SJCRH30 (cell line): ENCODE measurements at places on chromosomes 7 and 10. TPM values are rescaled to one million over a fixed set of nuclear protein-coding genes. Genes with fewer than 3 reads are reported as not detected.

GRCh38 chr10:70914316-70914864, 26.0 kb upstream of the PCBD1 start:
- DNase-seq, result no peak

GRCh38 chr10:99341860-99342490, 12.8 kb downstream of the CNNM1 start:
- DNase-seq, result no peak

SRPK2 gene
- total RNA-seq, result 62.2 and 69.7 TPM in 2 replicates

DNA sequence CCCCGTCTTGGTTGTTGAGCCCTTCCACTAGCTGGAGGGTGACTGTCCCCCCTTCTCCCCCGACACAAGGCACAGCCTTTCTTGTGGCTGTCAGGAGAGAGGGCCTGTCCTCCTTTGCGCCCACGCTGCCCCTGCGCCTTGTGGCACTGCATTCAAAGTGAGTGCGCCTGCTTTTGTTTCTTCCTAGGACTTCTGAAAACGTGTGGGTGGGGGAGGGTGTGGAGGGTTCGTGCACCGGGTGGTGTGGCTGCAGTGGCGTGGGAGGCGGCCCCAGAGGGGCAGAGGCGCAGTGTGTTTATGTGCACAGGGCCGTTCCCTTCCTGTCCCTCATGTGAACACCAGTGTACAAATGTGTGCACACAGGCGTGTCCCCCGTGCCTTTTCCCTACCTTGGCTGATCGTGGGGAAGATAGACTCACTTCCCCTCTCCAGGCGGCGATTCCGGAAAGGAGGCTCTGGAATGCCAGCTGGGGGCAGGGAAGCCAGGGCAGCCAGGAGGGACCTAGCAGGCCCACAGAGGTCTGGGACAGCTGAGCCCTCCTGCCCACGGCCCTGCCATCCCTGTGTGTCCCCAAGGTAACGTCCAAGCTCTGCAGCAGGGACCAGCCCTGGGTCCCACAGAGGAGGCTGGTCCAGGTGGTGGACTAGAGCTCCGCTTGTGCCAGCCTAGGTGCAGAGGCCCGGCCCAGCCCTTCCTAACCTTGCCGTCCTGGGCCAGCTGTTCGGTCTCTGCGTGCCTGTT, 88.8 kb downstream of the LHPP start:
- DNase-seq, result no peak

- DNase-seq, result no peak
Measured at GRCh38 chr10:3548702-3549101, 236.3 kb downstream of the KLF6 start.

TMEM243 gene
- total RNA-seq, result 74.0 and 86.3 TPM in 2 replicates

ZNF853 gene
- total RNA-seq, result 10.6 and 10.9 TPM in 2 replicates

DNA sequence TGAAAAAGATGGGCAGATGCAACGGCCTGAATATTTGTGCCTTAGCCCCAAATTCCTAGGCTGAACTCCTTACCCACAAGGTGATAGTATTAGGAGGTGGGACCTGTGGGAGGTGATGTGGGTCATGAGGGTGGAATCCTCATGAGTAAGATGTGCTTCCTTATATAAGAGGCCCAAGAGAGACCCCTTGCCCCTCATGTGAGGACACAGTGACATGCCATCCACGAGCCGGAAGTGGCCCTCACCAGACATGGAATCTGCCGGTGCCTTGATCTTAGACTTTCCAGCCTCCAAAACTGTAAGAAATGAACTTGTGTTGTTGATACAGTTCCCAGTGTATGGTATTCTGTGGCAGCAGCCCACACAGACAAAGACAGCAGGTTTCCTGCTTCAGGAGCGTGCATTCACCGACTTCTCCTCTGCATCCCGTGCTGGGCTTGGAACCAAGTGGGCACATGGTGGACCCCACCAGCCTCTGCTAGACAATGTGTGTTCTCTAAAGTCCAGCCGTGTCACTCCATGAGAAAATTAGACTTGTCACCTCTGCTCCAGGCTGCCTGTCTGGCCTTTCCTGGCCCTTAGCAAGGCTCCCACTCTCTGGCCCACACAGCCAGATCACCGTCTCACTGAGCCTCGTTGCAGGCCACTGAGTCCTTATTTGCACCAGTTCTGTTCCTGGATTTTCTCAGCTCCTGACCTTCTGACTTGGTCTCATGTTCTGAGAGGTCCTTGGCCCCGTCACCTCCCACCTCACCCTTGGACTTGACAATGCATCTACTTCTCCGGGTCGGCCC, 52.9 kb upstream of the CACUL1 start:
- no peak for DNase-seq

GRCh38 chr10:95196046-95196445, 2.0 kb downstream of the ACSM6 start:
- no peak for DNase-seq

DNA sequence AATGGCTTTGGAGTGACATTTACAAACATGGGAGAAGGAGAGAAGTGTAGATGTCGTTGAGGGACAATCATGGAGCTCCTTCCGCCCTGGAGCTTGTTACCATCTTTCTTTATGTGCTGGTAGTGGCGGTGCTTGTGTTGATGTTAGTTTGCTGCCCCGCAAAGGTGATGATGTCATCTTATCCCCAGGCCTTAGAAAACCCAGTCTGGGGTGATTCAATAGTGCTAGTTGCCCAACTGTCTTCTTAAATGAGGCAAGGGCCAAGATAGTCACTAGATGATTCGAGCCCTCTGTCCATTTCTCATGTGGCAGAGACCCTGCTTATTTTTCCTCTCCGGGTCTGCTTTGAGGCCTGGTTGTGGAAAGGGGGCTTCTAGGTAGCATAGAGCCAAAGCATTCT, 277.4 kb downstream of the CCSER2 start:
- DNase-seq, result no peak

DNA sequence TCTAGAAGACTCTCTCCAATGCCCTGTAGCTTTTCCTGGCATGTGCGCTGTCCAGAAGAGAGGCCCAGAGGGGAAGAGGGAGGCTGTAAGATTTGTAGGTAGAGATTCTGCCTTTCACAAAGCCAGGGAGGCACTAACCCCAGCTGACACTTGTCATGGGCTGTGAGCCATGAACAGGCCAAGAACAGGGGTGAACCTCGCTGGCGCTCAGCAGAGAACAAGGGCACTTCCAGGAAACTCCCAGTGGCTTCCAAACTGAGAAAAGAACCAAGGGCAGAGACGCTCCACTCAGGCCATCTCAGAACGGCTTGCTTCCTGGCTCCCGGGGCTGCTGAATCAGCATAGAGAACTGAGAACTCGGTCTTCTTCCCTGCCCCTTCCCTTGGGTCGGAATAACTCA, 257.8 kb upstream of the ZNF32 start:
- no peak for DNase-seq

DNA sequence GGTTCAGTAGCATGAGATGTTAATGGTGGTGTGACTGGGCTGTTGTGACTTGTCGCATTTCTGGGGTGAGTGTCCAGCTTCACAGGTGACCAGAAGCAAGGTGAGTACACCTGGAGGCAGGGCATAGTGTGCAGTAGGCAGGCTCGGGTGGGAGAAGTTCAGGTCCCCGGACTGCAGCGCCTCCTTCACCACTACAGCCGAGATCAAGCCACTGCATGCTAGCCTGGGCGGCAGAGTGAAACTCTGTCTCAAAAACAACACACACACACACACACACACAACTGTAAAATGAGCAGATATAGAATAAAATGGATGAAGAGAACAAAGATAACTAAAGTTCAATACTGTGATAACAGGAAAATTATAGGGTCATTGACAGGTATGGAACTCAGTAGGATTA, 11.1 kb upstream of the PARD3 start:
- DNase-seq, result no peak
